Fibroblast of villous mesenchyme (primary cell): ENCODE measurements at places on chromosomes 2 and 18. TPM values are rescaled to one million over a fixed set of nuclear protein-coding genes. Genes with fewer than 3 reads are reported as not detected.
A peak's percentile ranks its signal among the peaks of the same experiment; 100 is the strongest.

Gene RMDN2
- 5.8 and 9.5 TPM in 2 replicates for total RNA-seq

Gene CIB4
- total RNA-seq = not detected in 2 replicates

Gene CYRIA
- 0.43 and 0.97 TPM in 2 replicates for total RNA-seq

Gene EVX2
- total RNA-seq = under 0.01 TPM in 1 of 2 replicates, not detected in the other

Gene SCN3A
- total RNA-seq = under 0.01 TPM in 1 of 2 replicates, not detected in the other

Gene MAP3K19
- not detected in 2 replicates for total RNA-seq

DNA sequence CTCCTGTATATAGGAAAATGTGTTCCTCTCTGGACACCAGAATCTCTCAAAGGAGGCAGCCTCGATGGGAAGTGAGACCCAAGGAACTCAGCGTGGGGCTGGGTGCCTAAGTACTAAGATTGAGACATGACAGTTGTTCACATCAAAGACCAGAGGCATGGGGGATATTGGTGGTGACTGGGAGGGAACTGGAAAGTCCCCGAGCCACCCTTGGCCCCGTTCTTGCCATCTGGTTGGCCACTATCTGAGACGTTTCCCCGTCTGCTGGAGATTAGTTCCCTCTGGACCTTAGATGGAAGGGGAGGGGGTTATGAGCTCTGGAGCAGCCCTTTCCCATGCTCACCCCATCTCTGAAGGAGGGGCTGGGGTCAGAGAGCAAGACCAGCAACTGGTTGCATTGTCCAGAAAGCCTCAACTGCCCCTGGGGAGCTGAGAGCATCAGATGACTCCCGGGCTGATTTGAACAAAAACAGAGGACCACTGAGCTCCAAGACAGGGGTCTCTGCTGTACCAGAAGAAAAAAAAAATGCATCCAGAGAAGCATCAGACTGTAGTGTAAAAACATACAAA, 11.8 kb downstream of the FBLN7 start:
- DNase-seq = no peak

DNA sequence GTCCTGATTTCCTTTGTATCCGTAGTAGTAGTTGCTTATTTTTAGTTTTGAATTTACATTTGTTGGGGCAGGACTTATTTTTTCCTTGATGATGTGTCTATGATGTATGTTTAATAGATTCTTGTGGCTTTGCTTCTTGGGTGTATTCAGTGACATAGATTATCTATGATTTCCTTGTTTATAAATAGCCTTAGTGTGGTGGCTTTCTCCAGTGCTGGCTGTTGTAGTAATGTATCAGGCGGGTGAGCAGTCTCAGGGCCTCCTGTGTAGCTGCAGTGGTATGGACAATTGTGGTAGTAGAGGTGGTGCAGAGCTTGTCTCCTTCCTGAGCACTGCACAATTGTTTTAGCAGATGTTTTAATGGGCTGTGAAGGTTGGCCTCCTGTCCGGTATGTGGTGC, 60.5 kb downstream of the SMCHD1 start:
- DNase-seq = peak; percentile 38

DNA sequence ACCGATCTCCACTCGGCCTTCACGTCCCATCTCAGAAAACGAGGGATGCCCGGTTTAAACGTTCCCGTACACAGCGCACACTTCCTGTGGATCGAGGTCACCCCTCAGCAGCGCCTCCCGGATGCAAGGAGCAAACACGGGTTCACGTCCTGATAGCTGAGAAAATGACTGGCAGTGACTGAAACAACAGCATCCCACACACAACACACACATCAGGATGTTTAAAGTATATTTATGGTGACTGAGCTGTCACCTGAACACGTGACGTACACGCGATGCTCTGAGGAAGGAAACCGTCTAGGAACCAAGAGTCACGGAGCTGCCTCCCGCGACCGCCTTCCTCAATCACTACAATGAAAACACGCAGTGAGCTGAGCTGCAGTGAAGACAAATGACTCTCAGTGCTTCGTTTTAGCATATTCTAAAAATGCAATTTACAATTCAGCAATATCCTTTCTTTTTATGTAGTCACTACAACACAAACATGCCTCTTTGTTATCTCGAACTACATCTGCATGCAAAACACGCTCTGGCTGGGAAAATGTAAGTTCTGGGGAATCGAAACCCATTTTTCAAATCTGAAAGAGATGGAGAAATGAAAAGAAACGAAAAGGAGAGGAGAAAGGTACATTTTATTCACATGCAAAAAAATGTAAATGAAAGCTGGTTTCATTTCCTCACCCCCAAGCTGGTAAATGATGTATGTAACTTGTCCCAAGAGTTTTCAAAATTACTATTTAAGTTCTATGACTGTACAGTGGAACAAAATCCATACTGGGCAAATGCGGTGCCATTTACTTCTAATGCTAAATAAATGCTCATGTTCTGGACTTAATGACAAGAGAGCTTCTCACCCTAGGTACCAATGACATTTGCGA, 19.8 kb downstream of the HDAC4 start:
- DNase-seq = no peak

DNA sequence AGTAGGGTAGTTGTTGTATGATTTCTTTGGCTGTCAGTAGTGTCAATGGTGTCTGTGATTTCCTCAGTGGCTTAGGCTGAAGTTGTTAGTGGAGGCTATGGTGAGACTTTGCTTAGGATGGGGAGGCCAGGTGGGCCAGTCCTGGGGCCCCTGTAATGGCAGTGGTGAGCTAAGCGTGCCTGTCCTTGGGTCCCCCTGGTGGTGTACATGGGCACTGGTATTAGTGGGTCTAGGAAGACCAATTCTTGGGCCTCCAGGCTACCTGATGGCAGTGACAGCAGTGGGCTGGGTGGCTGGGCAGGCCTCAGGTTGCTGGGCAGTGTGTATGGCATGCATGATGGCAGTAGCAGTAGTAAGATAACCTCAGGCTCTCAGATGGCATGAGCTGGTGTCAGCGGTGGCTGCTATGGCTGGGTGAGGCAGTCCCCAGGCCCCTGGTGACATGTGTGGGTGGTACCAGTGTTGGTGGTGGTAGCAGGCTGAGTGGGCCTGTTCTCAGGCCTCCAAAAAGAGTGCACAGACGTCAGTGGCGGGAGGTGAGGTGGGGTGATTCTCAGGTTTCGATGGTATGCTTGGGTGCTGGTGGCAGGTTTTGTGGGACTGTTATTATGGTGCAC, 103.2 kb downstream of the KLHL14 start:
- DNase-seq = no peak

- no peak for DNase-seq
Measured at GRCh38 chr2:98374286-98374685, 28.0 kb downstream of the CNGA3 start.

GRCh38 chr2:221492636-221493035, 79.5 kb downstream of the EPHA4 start:
- DNase-seq = no peak

DNA sequence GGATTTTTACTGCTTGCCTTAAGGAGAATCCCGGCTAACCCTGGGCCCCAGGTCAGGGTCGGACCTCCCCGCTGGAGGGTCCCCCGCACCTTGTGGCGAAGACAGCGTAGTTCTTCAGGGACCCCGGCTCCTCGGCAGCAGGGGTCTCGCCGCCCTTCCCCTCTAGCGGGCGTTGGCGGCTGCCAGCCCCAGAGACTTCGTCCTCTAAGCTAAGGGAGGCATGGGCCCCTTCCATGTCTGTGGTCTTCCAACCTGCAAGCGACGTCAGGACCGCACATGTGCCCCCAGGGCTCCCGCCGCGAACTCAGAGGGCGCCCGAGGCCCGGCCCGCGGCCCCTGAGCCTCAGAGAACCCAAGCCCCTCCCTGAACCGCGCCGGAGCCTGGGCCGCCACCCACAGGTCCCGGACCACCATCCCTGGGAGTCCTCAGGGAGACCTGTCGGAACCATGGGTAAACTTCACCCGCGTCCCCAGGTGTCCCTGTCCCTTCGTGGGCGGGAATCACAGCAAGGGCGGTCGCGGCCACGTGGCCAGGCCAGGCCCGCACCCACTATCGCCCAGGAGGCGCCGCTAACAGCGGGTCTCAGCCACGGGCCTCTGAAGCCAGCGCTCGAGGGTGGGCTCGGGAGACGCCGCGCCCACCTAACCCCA, 562 bp downstream of the ANKMY1 start:
- DNase-seq = no peak

DNA sequence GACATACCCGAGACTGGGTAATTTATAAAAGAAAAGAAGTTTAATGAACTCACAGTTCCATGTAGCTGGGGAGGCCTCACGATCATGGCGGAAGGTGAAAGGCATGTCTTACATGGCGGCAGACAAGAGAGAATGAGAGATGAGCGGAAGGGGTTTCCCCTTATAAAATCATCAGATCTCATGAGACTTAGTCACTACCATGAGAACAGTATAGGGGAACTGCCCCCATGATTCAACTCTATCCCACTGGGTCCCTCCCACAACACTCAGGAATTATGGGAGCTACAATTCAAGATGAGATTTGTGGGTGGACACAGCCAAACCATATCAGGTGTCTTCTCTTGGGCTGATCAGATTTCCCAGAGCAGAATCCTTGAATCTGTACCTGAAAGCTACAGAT, 617.3 kb upstream of the ID2 start:
- DNase-seq = no peak

DNA sequence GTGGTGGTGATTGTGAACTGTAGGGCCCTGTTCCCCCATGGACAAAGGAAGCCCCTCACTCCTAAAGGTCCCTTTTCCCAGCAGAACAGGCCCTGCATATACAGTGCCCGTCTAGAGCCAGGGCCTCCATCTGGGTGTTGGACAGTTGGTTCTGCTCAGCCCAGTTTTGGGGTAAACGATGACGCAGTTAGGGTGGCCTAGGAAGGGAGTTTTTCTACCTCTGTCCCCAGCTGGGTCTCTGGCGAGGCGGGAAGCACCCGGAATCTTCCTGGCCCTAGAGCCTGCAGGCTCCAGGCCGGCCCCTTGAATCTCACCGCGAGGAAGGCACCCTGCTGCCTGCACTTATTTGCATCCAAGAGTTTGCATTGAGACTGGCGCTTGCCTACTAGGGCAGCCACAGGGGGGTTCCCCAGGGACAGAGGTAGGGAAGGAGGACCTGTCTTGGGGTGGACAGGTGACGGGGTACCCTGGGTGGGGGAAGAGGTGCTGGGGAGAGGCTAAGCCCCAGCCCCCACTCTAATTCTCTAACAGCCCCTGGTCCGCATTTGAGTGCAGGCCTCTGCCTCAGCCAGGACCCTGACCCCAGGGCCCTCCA, 529 bp upstream of the MTA3 start:
- peak; percentile 36 for DNase-seq

GRCh38 chr18:7658701-7659100, 91.6 kb downstream of the PTPRM start:
- DNase-seq = no peak

- peak; percentile 51 for DNase-seq
Measured at GRCh38 chr2:64104933-64105332, 39.3 kb downstream of the PELI1 start.

DNA sequence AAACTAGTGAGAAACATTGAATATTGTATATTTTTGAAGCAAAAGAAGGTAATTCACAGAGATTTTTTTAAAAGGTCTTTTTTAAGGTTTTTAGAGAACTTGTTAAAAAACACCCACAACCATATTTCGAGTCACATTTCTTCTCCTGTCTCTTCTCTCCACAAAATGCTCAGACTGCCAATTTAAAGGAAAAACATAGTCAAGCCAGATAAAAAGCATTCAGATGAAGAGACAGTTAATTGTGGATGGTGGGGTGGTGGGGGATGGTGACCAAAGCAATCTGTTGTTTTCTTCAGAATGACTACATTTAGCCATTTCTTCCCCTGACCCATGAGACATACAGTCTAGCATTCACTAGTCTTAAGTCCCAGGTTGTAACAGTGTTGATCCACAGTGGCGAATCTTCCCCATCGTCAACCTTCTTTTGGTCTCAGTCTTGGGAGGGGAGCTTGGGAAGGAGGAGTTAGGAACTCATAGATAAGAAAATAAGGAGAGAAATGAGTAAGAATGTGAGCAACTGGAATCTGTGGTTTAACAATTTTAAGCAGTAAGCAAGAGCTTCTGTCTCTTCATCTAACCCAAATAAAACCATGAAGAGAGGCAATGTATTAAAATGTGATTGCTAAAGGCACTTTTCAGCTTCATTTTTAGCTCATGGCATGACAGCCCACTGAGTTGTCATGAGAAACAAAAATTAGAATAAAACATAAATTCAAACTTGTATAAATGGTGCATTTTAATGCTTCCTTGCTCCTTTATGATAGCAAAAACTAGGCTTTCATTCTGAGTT, 413.7 kb upstream of the FSHR start:
- DNase-seq = no peak
